Activated CD4-positive, alpha-beta T cell treated with anti-CD3 and anti-CD28 coated beads, Interleukin-2, amount 10 ng/mL, durations not matched to agents 7 days and 5 days (primary cell): ENCODE measurements at places on chromosomes 1 and 21.

GRCh38 chr1:65429806-65430205, 9.3 kb downstream of the LEPR start:
- DNase-seq, result no peak

- DNase-seq, result no peak
Observed at GRCh38 chr1:216193839-216194443, 229.3 kb downstream of the USH2A start.

GRCh38 chr1:16375521-16376340, 8.7 kb downstream of the SZRD1 start:
- DNase-seq, result no peak

DNA sequence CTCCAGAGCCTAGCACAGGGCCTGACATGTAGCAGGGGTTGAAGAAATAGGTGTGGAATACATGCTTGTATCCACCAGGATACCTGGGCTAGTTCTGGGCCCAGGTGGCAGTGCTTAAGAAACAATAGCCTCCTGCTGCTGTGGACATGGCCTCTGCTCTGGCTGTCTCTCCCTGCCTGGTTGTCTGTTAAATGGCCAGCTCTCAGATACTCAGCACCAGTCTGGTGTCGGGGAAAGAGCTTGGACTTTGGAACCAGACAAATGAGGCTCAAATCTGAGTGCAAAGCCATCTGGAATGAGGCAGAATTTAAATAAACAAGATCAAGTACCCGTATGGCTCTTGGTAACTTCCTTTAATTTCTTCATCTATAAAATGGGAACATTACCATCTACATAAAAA, 31.5 kb downstream of the SESN2 start:
- DNase-seq, result no peak

GRCh38 chr1:2226525-2227345, 1.4 kb upstream of the SKI start:
- no peak for DNase-seq

GRCh38 chr1:67390041-67390887, 39.9 kb downstream of the SERBP1 start:
- no peak for DNase-seq

DNA sequence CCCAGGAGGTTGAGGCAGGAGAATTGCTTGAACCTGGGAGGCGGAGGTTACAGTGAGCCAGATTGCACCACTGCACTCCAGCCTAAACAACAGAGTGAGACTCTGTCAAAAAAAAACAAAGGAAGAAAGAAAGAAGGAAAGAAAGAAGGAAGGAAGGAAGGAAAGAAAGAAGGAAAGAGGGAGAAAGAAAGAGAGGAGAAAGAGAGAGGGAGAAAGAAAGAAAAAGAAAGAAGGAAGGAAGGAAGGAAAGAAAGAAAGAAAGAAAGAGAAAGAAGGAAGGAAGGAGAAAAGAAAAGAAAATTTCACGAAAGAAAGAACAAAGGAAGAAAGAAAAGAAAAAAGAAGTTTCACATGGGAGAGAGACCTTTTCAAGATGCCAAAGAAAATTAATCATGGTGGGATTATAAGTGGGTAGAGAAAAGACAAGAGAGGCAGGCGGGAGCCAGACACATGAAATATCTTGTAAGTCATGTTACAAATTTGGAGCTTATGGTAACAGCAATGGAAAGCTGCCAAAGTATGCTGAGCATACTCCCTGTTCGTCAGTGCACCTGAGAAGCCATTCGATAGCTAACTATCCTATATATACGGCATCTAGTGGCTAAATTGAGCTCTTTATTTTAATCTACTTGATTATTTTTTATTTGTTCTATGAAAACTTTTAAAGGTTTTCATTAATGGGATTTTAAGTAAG, 41.3 kb upstream of the TNFSF4 start:
- no peak for DNase-seq

GRCh38 chr1:157993147-157993917, at the start of gene KIRREL1:
Gene KIRREL1 (plus strand): TSS chr1:157993645. CDS start chr1:157993677, 32 bp downstream.
- no peak for DNase-seq

GRCh38 chr21:27382404-27382803, 415.5 kb upstream of the ADAMTS5 start:
- no peak for DNase-seq

- no peak for DNase-seq
Observed at GRCh38 chr1:116573431-116574095, 2.7 kb upstream of the CD58 start.

- no peak for DNase-seq
Observed at GRCh38 chr21:38740090-38740489, 65.6 kb upstream of the ETS2 start.

GRCh38 chr21:25639551-25640201, 618 bp downstream of the JAM2 start:
- DNase-seq, result peak; percentile 26

GRCh38 chr1:193309936-193310475, 123.6 kb upstream of the B3GALT2 start:
- DNase-seq, result no peak

DNA sequence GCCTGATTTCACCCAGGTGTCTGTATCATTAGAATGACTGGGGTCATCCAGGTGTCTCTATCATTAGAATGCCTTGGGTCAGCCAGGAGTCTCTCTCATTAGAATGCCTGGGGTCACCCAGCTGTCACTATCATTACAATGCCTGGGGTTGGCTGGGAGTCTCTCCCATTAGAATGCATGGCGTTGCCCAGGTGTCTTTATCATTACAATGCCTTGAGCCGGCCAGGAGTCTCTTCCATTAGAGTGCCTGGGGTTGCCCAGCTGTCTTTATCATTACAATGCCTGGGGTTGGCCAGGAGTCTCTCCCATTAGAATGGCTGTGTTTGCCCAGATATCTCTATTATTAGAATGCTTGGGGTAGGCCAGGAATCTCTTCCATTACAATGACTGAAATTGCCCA, 61.6 kb downstream of the RNF187 start:
- no peak for DNase-seq

DNA sequence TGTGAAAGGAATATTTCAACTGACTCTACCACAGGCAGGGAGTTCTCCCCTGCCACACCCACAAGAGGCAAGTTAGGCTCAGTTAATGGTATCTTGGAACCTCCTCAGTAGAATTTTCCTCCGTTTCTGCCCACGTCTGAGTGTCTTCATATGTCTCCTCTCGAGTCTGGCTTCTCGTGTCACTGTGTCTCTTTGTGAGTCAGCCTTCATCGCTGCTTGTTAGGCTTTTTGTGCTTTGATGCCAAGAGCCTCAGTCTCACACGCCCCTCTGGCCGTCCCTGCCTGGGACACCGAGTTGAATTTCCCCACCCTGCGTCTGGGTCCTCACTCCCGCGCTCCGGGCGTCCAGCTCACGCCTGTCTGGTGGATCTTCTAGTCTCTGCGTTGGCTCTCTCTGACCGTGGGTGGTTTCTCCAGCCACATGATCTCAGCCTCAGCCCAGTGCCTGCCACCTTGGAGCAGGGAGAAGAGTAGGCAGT, 125.7 kb upstream of the GADD45A start:
- DNase-seq, result no peak

DNA sequence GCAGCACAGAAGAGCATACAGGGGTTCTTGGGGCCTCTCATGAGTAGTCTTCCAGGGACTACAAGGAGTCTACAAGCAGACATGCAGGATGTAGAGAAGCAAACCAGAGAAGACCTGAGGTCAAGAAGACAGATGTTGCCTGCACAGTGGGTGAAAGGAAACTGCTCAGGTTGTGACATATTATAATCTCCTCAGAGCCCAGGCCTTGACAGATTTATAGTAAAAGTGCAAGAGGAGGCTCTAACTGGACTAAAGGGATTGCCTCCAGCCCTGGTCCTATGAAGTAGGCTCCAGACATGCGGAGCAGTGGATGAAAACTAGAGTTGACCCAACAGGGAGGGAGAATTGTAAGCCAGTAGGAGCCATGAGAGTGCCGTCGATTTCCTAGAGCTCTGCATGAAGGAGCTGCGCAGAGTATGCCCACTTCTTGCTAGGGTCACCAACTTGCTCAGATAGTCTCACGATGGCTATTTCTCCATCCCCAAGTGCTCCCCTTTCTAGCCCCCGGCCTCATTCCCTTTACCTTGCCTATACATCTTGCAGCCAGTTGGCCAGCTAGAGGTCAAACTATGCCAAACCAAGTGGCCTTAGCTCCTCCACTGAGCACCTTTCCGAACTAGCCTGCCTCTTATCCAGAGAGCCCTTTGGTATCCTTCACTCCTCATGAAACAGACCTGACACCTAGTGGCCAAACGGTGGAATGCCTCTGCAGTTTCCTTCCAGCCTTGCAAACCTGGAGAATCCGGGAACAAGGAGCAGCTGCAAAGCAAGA, 36.2 kb upstream of the IPO9 start:
- DNase-seq, result peak; percentile 62

DNA sequence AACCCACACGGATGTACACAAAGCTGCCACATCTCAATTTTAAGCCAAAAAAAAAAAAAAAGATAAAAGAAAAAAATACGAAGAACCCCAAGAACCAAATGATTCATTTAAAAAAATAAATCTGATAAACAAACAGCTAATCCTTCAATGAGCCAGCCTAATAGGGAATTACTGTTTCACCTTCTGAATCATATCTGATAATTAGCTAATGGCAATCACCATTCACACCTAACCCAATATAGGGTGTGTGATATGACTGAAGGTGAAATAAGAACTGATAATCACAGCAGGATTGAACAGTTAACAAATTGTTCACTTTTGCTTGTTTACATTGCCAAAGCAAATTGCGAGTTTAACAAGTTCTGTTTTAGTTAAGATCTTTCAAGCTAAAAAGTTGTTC, 61.4 kb downstream of the LAMC2 start:
- DNase-seq, result no peak

DNA sequence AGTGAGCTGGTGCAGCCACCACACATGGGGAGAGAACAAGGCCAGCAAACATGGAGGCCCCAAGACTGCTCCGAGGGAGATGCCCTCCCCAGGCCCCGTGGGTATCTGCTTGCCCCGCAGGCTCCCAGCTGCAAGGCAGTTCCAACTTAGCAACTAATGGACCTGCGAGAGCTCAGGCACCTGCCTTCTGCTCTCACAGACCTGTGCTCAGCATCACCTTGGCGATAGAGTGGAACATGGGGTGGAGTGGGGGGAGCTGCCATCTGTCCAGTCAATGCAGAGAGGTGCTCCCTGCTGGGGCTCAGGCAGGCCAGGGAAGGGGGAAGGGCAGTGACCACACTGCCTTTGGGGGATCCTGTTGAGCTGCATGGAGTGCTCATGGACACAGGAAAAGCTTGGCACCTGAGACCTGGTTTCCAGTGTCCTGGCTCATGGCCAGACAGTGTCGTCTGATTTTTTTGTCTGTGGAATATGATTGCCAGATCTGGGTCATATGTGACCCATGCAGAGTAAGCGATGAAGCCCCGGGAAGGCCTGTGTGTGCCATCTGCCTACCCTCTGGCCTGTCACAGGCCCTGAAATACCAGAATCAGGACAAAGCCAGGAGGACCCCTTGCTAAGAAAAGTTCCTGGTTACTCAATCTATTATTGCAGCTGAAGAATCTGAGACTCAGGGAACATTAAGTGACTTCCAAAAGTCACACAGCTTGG, 39.9 kb upstream of the TENT5C start:
- DNase-seq, result no peak

GRCh38 chr1:94272388-94272787, 35.0 kb upstream of the ARHGAP29 start:
- DNase-seq, result no peak

- no peak for DNase-seq
Observed at GRCh38 chr1:113657556-113658063, 101.7 kb downstream of the PHTF1 start.

- no peak for DNase-seq
Observed at GRCh38 chr1:6515771-6516170, 24.3 kb upstream of the PLEKHG5 start.

DNA sequence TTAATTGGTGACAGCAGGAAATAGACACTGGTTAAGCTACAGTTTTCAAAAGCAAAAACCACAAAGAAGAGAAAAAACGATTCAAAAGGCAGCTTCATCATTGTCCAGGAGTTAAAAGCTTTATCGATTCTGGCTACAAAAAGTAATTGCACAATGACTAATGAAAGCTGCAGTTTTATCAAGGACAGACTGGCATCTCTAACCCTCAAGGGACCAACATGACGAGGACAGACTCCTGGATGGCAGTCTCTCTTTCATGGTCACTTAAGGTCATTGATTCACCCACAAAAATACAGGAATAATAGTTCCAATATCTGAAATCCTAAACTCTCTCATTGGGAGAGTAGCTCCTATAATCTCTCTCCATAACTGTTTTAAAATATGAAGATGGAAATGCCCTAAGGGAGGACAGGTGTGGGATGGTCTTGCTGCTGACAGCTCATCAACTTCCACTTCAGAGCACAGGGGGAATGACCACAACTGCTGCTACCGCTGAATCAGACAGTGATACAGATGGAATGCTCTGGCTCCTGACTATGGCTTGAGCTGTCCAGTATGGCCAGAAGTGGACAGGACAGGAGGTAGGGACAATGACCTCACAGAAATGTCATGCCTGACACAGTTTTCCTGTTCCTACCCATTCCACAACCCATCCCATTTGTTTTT, 17.4 kb upstream of the CPLANE2 start:
- DNase-seq, result no peak

DNA sequence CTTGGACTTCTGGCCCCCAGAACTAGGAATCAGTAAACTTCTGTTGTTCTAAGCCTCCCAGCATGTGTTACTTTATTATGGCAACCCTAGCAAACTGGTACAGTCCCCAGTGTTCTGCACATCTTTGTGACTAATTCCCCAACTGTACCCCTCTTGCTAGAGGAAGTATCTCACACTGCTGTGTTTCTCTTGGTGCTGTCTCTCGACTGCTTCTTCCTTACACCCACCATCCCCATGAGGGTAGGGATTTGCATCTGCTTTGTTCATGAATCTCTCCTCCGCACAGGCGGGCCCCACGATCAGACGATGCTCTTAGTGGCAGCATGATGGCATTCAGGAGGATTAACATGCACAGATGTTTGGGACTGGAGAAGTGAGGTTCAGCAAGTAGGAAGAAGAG, 46.7 kb downstream of the CLIC6 start:
- no peak for DNase-seq

GRCh38 chr1:22045604-22046228, 6.8 kb upstream of the CDC42 start:
- DNase-seq, result no peak

GRCh38 chr1:94927405-94928175, 680 bp upstream of the CNN3 start:
- no peak for DNase-seq

GRCh38 chr1:234914606-234915290, 213.9 kb downstream of the TOMM20 start:
- no peak for DNase-seq

DNA sequence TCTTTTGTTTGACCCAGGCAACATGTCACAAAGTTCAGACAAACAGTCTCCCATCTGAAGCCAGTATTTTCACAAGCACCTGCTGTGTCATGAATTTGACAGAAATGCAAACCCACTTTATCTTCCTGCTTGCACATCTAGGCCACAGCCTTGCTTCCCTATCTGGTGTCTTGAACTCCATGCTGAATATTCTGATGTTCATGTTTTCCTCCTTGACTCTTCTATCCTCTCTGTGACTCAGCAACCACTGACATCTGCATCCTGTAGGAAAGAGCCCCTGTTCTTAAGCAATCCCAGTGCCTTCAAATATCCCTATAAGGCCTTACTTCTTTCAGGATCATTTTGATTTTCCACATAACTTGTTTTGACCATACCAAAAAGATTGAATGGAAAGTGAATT, 6.5 kb downstream of the CD55 start:
- no peak for DNase-seq

GRCh38 chr1:64581843-64582185, 111.9 kb downstream of the CACHD1 start:
- no peak for DNase-seq

- no peak for DNase-seq
Observed at GRCh38 chr1:193338194-193338593, 151.8 kb upstream of the B3GALT2 start.

GRCh38 chr1:181817091-181817490, 244.4 kb downstream of the ZNF648 start:
- no peak for DNase-seq
